ENCODE measurements at places on chromosomes 5 and 9.
A peak's percentile ranks its signal among the peaks of the same experiment; 100 is the strongest.

DNA sequence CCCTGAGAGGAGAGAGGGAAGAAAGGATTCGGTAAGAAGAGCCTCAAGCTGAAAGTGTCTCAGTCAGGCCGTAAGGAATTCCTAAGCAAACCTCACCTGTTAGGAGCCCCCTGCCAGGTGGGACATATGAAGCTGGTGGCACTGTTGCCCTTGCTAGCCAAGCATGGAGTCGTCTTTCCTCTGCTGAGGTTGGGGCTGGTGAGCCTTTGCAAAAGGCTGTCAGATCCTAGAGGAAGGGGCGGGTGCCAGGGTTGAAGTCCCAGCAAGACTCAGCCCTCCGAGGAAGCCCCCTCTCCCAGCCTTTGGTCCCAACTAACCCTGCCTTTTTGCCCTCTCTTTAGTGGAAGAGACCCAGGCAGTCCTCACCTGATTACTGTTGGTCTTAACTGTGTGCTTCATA, 5.5 kb upstream of the SMIM32 start:
- no peak for DNase-seq

DNA sequence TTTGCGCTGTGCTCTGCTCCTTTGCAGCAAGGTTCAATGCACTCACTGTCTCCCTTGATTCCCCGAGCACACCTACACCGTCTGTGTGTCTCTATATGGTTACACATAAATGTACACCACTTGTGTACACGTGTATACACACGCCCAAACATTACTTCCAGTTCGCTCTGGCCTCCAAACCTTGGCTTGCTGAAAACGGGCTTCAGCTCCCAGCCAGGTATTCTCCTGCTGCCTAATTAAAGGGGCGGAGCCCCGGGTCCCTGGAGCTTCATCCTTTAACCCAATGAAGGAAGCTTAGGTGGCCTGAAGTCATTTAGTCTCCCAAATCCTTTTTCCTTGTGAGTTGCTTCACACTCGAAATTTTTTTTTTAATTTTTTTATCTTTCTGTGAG, 4.6 kb downstream of the ISL1 start:
- DNase-seq: peak; percentile 29

- no peak for DNase-seq
Observed at GRCh38 chr5:169803077-169803981, 166.3 kb downstream of the DOCK2 start.

DNA sequence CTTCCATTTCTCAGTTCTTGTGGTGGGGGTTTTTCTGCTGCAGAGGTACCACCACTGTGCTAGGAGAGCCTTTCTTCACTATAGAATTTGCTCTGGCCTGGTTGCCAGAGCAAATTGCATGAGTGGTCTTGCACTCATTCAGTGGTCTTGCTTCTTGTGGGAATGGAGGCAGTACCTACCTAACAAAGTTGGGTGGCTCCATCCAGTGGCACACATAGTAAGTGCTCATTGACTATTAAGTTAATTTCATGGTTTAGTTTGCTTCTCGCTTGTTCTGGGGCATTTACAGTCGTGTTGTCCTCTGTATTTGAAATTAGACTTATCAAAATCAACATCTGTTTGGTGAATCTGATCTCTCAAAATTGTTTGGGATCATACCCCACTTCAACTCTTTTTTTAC, 23.0 kb downstream of the SLC28A3 start:
- no peak for DNase-seq

GRCh38 chr5:52825826-52826225, 38.1 kb downstream of the ITGA1 start:
- no peak for DNase-seq

DNA sequence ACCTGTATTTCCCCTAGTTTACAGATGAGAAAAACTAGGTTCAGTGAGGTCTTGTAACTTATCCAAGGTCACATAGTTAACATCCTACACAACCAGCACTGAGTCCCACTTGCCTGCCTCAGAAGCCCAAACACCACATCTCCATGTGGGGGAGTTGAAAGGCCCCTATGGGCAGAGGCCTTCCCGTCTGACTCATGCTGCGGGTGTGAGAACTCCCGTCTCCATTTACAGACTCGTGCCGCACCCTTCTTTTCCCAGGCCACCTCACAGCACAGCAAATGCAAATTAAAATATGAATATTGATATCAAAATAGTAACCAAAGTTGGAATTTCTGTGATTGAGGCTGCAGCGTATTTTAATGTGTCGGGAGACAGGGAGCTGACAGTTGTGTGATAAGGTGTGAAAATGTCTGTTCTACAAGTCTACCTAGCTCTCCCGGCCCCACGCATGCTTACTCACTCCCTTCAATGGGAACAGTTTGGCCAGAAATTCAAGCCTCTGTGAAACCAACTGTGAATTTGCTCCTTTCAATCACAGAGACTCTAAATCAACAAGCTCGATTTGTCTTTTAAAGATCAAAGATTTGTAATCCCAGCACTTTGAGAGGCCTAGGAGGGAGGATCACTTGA, 90.1 kb downstream of the CRB2 start:
- DNase-seq: no peak

DNA sequence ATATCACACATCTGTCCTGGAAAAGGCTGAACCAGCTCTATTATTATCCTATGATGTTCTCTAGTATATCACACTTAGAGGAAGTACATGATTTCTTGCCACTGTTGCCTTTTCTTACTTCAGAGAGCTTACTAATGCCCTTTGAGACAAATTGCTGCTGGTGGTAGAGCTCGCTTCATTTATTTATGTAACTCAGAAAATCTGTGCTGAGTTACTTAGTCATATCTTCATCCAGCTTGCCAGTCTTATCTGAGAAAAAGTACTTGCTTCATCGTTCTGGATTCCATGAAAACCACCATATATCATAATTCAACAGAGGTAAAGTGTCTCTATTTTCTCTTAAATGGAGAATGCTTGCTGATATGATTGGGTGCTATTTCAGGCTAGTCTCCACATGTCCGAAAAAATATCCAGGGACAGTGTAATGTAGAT, 26.6 kb downstream of the PTPDC1 start:
- DNase-seq: no peak

- peak; percentile 83 for DNase-seq
Observed at GRCh38 chr5:68239487-68239886, 23.9 kb downstream of the PIK3R1 start.

DNA sequence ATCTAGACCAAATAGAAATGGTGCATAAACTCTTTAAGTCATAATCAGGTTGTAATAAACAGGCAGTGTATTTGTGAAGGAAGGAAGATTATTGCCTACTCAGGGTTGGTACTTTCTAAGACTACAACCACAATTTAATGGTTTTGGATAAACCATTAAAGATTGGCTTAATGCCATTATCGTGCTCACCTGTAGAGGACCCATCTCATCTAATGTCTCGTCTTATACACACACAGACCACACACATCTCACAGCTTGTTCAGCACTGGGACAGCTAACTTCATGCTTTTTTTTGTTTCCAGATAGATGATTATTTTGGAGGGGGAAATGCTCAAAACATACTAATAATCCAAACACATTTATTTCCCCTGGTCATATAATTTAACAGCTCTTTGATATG, 175.7 kb upstream of the SLC12A2 start:
- no peak for DNase-seq

- DNase-seq: no peak
Observed at GRCh38 chr5:55308254-55308836, 556 bp downstream of the MTREX start.

DNA sequence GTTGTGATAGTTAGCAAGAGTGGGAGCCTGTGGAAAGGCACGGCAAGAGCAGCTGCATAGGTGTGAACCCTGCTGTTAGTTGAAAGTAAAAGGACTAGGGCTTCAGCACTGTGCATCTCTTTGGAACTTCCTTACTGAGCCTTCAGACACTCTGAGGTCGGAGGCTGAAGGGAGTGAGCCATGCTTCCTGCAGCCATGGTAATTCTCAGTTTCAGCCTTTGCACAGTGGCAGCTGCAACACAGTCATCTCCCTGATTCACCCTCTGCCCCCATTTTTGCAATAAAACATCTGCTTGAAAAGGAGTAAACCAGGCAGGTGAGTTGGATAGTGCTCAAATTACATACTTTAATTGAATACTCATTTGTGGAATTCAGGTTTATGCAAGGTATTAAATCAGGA, 6.5 kb upstream of the TLE4 start:
- DNase-seq: no peak

DNA sequence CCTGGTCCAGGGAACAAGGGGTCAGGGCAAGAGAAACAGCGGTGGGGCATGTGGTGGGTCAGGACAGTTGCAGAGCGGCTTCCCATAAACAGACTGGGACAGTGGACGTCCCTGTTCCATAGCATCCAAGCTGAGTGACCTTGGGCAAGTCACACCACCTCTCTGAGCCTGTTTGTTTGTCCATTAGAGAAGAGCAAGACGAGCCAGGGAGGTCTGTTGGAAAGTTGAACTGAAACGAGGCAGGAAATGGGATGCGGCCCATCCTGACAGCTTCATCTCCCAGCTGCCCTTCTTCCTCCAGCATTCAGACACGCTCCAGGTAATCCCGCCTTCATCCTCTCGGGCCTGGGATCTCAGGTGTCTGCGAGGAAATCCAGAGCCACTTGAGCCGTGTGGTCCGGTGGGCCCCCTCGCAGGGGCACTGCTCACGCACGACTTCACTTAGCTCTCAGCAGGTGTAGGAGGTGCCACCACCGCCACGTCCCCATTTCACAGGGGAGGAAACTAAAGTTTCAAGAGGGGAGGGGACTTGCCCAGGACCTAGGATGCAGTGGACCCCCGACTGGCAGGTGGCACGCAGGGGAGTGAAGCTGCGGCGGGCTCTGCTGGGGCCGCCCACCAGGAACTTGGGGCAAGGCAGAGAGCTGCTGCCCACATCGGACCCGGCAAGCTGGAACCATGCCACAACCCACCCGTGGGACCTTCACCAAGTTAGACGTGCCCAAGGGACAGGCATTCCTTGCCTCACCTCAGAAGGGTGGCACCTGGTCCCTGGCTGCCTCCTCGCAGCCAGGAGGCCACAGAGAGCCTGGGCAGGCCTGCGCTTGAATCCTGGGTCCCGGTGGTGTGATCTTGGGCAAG, 13.0 kb downstream of the PTGES2 start:
- DNase-seq: peak; percentile 79

GRCh38 chr9:135582541-135582940, 21.0 kb downstream of the PAEP start:
- no peak for DNase-seq

DNA sequence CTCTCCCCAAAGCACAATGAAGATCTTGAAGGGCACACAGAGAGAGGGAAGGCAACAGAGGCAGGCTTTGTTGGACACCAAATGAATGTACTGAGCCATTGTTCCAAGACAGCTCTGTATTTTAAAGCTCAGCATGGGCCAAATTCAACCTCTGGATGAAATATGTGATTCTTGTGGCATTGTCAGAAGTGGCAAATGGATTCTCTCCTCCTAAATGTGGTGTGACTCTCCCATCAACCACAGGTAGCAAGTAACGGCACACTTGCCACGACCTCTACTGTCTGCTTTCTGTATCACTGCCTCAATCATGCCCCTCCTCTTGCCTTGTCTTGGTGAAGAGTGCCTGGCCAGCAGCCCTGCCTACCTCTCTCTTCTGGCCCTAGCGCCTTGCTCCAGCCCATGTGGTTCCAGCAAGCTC, 6.1 kb upstream of the MOB3B start:
- DNase-seq: no peak

- no peak for DNase-seq
Observed at GRCh38 chr9:6109571-6109970, 94.1 kb upstream of the RANBP6 start.

- no peak for DNase-seq
Observed at GRCh38 chr9:79383096-79383495, 188.7 kb upstream of the TLE4 start.

GRCh38 chr9:96302021-96302420, at the start of gene HSD17B3:
Gene HSD17B3, minus strand, starts transcription at chr9:96302176. Its CDS starts 72 bp downstream, at chr9:96302104.
- no peak for DNase-seq

GRCh38 chr5:67268231-67269021, 71.8 kb upstream of the CD180 start:
- peak; percentile 34 for DNase-seq

DNA sequence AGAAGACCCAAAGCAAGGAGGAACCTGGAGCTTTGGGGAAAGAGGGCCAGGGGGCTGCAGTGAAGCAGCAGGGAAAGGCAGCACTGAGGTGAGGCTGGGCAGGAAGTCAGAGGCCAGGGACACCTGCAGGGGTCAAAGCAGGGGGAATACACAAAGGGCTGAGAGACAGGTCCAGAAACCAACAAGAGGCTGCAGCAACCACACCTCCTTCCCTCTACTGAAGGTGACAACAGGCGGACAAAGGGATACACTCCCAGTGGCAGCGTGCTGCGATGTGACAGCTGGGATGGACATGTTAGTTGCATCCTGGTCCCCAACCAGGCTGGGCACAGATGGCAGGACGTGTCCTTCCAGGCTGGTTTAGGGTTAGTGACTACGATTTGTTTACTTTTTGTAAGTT, 12.6 kb downstream of the CFAP77 start:
- no peak for DNase-seq

- no peak for DNase-seq
Observed at GRCh38 chr5:153513156-153513555, 22.7 kb downstream of the GRIA1 start.

- DNase-seq: no peak
Observed at GRCh38 chr9:120970244-120970643, 43.6 kb upstream of the TRAF1 start.

- no peak for DNase-seq
Observed at GRCh38 chr9:18499980-18500379, 26.0 kb downstream of the ADAMTSL1 start.

DNA sequence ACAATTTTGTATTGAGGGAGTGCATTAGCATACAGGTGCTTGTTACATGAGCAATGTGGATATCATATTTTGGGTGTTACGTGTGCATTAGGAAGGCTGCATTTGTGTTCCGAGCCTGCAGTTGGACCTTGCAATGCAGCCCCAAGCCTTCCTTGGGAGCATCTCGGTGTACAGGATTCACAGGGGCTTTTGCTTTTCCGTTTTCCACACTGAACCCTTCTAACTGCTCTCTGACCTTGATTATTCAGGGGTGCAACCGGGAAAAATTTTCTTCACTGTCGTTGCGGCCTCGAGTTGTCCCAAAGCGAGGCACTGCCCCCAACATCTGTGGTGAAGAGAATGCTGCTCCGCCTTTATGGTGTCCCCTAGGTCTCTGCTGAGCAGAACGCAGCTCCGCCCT, 80.1 kb upstream of the PLEKHG4B start:
- DNase-seq: no peak

- no peak for DNase-seq
Observed at GRCh38 chr5:169656125-169656901, 19.2 kb downstream of the DOCK2 start.

DNA sequence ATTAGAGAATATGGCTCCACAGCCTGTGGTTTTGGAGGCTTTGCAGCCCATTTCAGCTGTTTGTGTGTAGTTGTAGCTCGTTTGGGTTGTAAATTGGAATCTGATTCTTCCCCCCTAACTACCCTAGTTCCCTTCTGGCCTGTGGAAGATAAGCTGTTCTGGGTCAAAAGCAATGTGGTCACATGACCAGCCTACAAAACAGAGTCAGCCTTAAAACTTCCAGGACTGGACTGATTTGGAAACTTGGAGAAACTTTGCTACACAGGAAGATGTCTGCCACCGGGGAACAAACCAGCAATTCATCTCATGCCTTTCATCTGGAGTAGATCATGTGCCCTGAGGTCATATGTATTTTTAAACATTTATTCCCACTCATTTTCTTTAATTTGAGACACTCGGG, 83.8 kb downstream of the DAPK1 start:
- no peak for DNase-seq

- DNase-seq: no peak
Observed at GRCh38 chr5:13624283-13625074, 320.0 kb downstream of the DNAH5 start.

All from posterior cingulate gyrus (tissue), 11 donors.